ENCODE measurements at places on chromosomes 7 and 10.

- ATAC-seq = no peak
Observed at GRCh38 chr7:1503390-1503789, 799 bp downstream of the INTS1 start.

DNA sequence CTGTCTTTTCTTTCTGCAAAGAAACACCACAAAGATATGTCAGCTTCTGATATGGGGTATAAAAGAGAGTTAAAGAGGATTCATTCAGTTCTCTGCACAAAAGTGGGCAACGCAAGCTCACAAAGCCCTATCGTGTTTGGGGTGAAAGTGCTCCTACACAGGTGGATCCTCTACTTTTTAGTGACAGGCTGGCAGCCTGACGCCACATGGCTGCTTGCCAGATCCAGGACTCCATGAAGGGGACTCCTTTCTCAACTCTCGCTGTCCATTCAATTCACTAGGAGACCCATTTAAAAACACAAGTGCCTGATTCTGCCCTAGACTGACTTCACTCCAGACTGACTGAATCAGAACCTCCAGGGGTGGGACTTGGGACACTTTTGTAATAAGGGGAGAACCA, 8.0 kb downstream of the PARP12 start:
- ATAC-seq = no peak

DNA sequence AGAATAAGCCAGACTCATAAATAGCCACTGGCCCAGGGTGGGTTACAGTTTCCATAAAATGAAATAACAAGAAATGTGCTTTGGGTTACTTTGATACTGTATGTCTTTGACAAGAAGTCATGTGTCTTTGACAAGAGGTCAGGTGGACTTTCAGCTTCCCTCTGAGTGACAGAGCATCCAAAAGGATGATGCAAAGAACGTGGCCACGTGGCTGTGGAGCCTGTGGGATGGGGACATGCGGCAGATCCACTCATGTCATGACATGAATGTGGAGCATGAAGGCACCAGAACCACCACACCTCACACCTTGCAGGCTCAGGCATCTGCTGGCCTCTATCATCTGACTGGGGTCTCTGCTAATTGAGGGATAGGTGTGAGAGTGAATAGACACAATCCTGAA, 37.1 kb upstream of the CUX1 start:
- no peak for ATAC-seq

DNA sequence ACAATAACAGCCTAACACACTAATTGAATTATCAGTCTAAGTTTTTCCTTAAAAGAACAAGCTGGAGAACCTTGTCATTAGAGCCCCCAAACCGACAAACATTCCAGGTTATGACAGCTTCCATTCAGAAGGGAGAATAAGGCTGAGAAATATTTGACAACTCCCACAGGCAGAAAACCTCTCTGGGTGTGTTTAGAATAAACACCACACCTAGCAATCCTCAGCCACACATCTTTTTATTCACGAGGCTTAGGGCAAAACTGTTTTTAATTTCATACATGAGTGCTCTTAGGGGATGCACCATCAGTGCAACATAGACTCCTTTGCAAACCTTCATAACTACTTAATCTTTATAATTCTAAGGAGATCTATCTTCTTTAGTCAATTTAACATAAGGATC, 24.2 kb downstream of the STN1 start:
- no peak for ATAC-seq
